ENCODE measurements at places on chromosomes 6 and 20.

- no peak for DNase-seq
Measured at GRCh38 chr20:53238121-53238660, 266.0 kb downstream of the TSHZ2 start.

- DNase-seq: no peak
Measured at GRCh38 chr6:13007744-13008143, 291.2 kb downstream of the PHACTR1 start.

- no peak for DNase-seq
Measured at GRCh38 chr6:163708466-163708865, 293.9 kb downstream of the QKI start.

DNA sequence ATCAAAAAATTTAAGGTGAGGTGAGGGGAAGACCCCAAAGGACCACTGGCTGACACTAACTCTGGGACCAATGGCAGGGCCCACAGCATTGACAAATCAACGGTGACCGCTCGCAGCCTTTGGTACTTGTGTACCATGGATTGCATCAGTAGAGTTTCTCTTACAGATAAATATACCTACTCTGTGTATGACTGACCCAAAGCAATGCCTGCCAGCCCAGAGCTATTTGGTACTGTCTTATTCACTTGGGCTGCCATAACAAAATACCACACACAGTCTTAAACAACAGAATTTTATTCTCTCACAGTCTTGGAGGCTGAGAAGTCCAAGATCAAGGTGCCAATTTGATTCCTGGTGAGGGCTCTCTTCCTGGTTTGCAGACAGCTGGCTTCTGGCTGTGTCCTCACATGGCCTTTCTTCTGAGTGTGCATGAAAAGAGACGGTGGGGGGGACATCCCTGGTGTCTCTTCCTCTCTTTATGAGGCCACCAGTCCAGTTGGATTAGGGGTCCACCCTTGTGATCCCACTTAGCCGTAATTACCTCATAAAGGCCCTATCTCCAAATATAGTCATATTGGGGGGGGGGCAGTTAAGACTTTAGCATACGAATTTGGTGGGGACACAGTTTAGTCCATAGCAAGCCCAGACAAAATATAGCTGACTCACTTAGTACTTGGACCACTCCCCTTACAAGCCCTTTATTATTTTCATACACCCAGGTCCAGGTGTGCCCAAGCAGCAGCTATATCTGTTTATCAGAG, 336.3 kb downstream of the CD83 start:
- no peak for DNase-seq

DNA sequence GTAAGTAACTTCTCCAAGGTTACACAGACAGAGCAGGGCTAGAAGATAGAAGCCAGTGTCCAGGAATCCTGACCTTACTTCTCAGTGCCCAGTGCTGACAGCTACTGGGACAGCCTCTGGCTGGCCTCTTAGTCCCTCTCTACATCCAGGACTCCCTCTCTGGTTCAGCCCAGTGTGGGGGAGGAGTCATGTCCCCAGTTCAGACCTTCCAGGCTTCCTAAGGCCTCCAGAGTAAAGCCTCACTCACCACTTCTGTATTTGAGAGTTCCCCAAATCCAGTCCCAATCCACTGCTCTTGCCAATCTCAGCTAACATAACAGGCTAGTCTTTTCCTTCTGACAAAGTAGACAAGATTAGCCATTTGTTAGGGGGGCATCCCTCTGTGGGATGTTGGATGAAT, 36.9 kb upstream of the EPB41L1 start:
- DNase-seq: no peak

- no peak for DNase-seq
Measured at GRCh38 chr6:34564181-34564580, 8.1 kb upstream of the SPDEF start.

- DNase-seq: no peak
Measured at GRCh38 chr6:133040803-133041419, 200.2 kb upstream of the EYA4 start.

- DNase-seq: no peak
Measured at GRCh38 chr20:9021216-9021615, 47.7 kb upstream of the PLCB4 start.

- no peak for DNase-seq
Measured at GRCh38 chr6:150806790-150807189, 58.7 kb upstream of the MTHFD1L start.

GRCh38 chr6:154969796-154970195, 25.3 kb upstream of the TIAM2 start:
- DNase-seq: no peak

DNA sequence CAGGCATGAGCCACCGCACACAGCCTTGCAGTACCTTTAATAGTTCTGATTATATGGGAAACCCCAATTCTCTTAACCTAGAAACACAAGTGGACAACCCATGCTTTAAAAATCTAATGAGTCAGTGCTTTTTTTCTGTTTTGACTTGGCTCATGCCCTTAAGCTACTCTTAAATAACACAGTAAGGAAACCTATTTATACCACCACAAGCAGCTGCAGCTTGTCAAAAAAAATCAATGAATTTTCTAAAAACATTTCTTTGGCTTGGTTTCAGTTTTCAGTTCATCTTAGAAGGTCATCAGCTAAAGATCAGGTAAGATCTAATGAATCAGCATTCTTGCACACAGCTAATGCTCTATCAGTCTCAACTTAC, 124.1 kb upstream of the DST start:
- DNase-seq: no peak
